ENCODE measurements at places on chromosomes 13 and 19. TPM values are rescaled to one million over a fixed set of nuclear protein-coding genes. Genes with fewer than 3 reads are reported as not detected.

DNA sequence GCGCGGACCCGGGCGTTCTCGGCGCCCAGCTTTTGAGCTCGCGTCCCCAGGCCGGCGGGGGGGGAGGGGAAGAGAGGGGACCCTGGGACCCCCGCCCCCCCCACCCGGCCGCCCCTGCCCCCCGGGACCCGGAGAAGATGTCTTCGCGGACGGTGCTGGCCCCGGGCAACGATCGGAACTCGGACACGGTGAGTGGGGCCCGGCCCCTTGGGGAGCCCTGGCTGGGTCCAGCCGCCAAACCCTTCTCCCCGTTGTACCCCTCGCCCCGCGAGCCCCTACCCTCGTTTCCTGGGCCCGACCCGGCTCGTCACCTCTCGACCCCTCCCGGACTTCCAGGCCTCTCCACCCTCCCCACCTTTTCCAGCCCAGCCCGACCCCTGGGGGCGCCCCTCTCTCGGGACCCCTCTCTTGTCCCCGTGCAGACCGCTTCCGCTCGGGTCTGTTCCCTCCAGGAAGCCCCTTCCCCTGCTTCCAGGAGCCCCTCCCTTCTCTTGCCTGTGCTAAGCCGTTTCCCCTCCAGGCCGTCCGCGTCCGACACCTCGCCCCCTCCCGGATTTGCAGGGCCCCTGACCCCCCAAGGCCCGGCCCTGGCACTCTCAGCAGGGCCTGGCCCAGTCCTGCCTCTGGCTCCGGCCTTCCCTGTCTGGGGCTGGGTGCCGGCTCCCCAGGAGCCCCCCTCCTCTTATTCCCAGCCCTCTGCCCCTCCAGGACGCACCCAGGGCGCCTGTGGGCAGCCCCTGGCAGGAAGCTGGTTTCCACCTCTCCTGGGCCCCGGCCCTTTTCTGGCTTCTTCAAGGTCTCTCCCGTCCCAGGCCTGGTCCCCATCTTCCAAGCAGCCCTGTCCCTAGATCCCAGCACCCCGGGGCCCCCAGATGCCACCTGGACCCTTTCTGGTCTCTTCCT is 632 bp downstream of the MARK4 start:
- H3K4me1 ChIP-seq, result peaks cover 18% of the 10 kb centered on the region
- no peak for DNase-seq
- peaks cover 10% of the 10 kb centered on the region for H3K36me3 ChIP-seq

DNA sequence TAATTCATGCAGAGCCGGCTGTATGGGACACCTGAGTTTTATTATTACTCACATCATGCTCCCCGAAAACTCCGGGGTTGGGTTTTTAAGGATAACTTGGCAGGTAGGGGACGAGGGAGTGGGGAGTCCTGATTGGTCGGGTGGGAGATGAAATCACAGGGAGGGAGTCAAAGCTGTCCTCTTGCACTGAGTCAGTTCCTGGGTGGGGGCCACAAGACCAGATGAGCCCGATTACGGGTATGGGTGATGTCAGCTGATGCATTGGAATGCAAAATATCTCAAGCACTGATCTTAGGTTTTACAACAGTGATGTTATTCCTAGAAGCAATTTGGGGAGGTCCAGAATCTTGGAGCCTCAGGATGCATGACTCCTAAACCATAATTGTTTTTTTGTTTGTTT is 18.6 kb upstream of the COG3 start:
- H3K36me3 ChIP-seq, result no peaks in the 10 kb centered on the region
- peak; percentile 51 for DNase-seq
- H3K27ac ChIP-seq, result no peak overlapping the region
- 0 out of 2 replicates have a peak, but pooled peaks cover 2% of the 10 kb centered on the region for H3K4me1 ChIP-seq
- no peak overlapping the region for H3K4me3 ChIP-seq
- H3K27me3 ChIP-seq, result peaks cover 10% of the 10 kb centered on the region

- H3K27ac ChIP-seq, result peak overlapping the region; percentile 93
- H3K27me3 ChIP-seq, result no peaks in the 10 kb centered on the region
- H3K36me3 ChIP-seq, result peaks cover 21% of the 10 kb centered on the region
- DNase-seq, result no peak
- peak overlapping the region; percentile 78 for H3K4me3 ChIP-seq
Measured at GRCh38 chr19:15124572-15125231, 17.5 kb downstream of the SYDE1 start.

- no peaks in the 10 kb centered on the region for H3K27me3 ChIP-seq
- H3K27ac ChIP-seq, result peak overlapping the region; percentile 7
- H3K36me3 ChIP-seq, result peaks cover 35% of the 10 kb centered on the region
- H3K4me1 ChIP-seq, result peaks cover 12% of the 10 kb centered on the region
- no peak overlapping the region for H3K4me3 ChIP-seq
Measured at GRCh38 chr19:40810160-40810559, 11.2 kb downstream of the EGLN2 start.

- H3K4me1 ChIP-seq, result no peaks in the 10 kb centered on the region
- no peak overlapping the region for H3K4me3 ChIP-seq
- H3K27me3 ChIP-seq, result no peaks in the 10 kb centered on the region
- DNase-seq, result no peak
- H3K36me3 ChIP-seq, result no peaks in the 10 kb centered on the region
Measured at GRCh38 chr13:59475911-59476310, 687.8 kb downstream of the DIAPH3 start.

- no peaks in the 10 kb centered on the region for H3K27me3 ChIP-seq
- H3K4me1 ChIP-seq, result peaks cover 5% of the 10 kb centered on the region
- DNase-seq, result no peak
- peaks cover 5% of the 10 kb centered on the region for H3K36me3 ChIP-seq
Measured at GRCh38 chr13:48431431-48431830, 18.5 kb upstream of the LPAR6 start.

CYP4F22 gene
- total RNA-seq, result not detected

NKPD1 gene
- total RNA-seq, result under 0.01 TPM

DNA sequence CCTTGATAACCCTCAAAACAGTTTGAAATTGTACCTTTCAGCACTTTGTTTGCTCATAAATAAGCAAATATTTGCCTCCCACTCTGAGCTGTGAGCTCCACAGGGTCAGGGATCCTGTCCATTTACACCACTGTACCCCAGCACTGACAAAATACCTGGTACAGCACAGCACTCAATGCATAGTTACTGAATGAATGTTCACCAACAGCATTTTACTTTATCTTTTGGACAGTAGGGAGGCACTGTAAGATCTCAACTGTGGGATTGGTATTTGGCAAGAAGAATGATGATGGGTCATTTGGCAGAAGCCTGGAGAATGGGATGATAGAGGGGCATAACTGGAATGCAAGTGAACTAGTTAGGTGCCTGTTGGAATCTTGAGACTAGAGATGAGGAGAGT is 127.2 kb upstream of the ARGLU1 start:
- no peaks in the 10 kb centered on the region for H3K27me3 ChIP-seq
- DNase-seq, result no peak
- H3K27ac ChIP-seq, result no peak overlapping the region
- H3K36me3 ChIP-seq, result no peaks in the 10 kb centered on the region

DNA sequence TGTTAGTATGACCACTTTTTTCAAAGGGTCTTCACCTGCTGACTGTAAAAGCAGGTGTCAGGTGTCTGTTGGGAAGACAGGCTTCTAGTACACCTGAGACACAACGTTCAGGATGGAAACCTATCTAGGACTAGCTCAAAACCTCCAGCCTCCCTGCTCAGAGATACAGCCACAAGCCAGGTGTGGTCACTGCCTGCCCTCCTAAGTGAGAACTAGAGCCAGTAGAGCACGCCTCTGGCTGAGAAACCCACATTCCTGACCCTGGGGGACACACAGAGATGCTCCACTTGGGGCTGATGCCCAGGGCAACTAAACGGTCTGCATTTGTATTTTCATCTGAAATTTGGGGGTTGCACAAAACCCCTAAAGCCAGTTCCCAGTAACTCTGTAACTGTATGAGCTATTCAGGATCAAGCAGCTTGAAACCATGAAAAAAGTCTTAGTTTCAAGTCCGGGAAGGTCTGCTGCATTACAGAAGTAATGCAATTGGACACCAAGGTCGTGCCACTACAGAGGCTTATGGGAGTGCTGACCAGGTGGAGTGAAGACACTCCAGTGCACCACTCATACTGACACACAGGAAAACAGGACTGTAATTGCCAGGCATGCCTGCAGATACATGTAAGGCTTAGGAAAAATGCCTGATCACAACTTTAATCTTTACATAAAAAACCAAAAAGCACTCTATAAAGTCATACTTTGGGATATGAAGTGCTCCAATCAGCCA is 27.8 kb downstream of the ANKRD10 start:
- H3K4me3 ChIP-seq, result no peak overlapping the region
- H3K4me1 ChIP-seq, result peaks cover 9% of the 10 kb centered on the region
- peaks cover 1% of the 10 kb centered on the region for H3K36me3 ChIP-seq
- no peaks in the 10 kb centered on the region for H3K27me3 ChIP-seq

GRCh38 chr13:85099245-85099644 is 700.0 kb downstream of the SLITRK6 start:
- DNase-seq, result no peak
- no peaks in the 10 kb centered on the region for H3K4me1 ChIP-seq
- H3K4me3 ChIP-seq, result no peak overlapping the region
- no peak overlapping the region for H3K27ac ChIP-seq

- H3K27me3 ChIP-seq, result peaks cover 21% of the 10 kb centered on the region
- peak overlapping the region; percentile 41 for H3K4me3 ChIP-seq
- H3K36me3 ChIP-seq, result no peaks in the 10 kb centered on the region
- peaks cover 6% of the 10 kb centered on the region for H3K4me1 ChIP-seq
Measured at GRCh38 chr13:50130123-50130946, 115.1 kb downstream of the KCNRG start.

ZNF132 gene
- total RNA-seq, result 8.9 TPM

DNA sequence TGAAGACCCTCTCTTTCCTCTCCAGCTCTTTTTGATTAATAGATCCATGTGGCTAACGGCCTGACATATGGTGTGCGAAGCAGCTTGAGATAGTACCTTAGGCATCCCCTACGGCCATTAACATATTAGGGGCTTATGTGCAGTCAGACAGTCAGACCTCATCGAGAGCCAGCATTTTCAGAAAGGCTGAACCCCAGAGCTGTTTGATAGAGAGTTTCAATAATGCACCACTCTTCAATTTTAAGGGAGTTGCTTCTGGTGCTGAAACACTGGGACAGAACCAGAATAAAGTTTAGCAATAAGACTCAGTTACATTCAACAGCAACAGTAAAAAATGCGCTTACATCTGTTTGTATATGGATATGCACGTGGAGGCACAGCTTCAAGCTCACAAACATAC is 10.8 kb downstream of the POU4F1 start:
- no peak overlapping the region for H3K27ac ChIP-seq
- no peaks in the 10 kb centered on the region for H3K4me1 ChIP-seq
- no peak for DNase-seq
- H3K36me3 ChIP-seq, result no peaks in the 10 kb centered on the region
- H3K4me3 ChIP-seq, result no peak overlapping the region

Data from IMR-90 (cell line).